ENCODE measurements at places on chromosomes 5 and 9. TPM values are rescaled to one million over a fixed set of nuclear protein-coding genes. Genes with fewer than 3 reads are reported as not detected.

APBA1 gene
- 0.05 TPM for total RNA-seq

ANKRD18B gene
- total RNA-seq = 7.3 TPM

FOXD4L3 gene
- not detected for total RNA-seq

FOXD4 gene
- total RNA-seq = 0.23 TPM

HMCN2 gene
- total RNA-seq = 0.05 TPM

TRIM14 gene
- 9.7 TPM for total RNA-seq

SEMA5A gene
- 0.15 TPM for total RNA-seq

LCN1 gene
- not detected for total RNA-seq

SLC34A3 gene
- not detected for total RNA-seq

CMYA5 gene
- 0.31 TPM for total RNA-seq

ZNF354B gene
- 33.0 TPM for total RNA-seq

NSG2 gene
- total RNA-seq = not detected

PCDHA13 gene
- 1.0 TPM for total RNA-seq

ST6GALNAC4 gene
- total RNA-seq = 38.0 TPM

KYAT1 gene
- 6.1 TPM for total RNA-seq

FBLL1 gene
- total RNA-seq = 7.5 TPM

PROB1 gene
- 2.3 TPM for total RNA-seq

PCYOX1L gene
- total RNA-seq = 7.0 TPM

LRRC19 gene
- total RNA-seq = not detected

MEF2C gene
- total RNA-seq = 9.9 TPM

CNOT8 gene
- total RNA-seq = 45.9 TPM

TAF11L5 gene
- not detected for total RNA-seq

ADRB2 gene
- 1.0 TPM for total RNA-seq

AUH gene
- total RNA-seq = 7.7 TPM

TRPM6 gene
- 0.05 TPM for total RNA-seq

DDX4 gene
- total RNA-seq = not detected

ELAVL2 gene
- total RNA-seq = not detected

GRXCR2 gene
- not detected for total RNA-seq

JAKMIP2 gene
- not detected for total RNA-seq

NOXA1 gene
- total RNA-seq = 3.7 TPM

CAMK2A gene
- total RNA-seq = 0.51 TPM

SMIM3 gene
- total RNA-seq = 55.2 TPM

ADGRV1 gene
- 0.49 TPM for total RNA-seq

PDE6A gene
- total RNA-seq = 0.33 TPM

CTNNAL1 gene
- 79.8 TPM for total RNA-seq

EFNA5 gene
- 30.5 TPM for total RNA-seq

PKN3 gene
- 19.9 TPM for total RNA-seq

STK32A gene
- not detected for total RNA-seq
